ENCODE measurements at places on chromosomes 3 and 15. TPM values are rescaled to one million over a fixed set of nuclear protein-coding genes. Genes with fewer than 3 reads are reported as not detected.

The HIGD2B gene
- total RNA-seq: not detected

The XXYLT1 gene
- total RNA-seq: 13.1 TPM

The PAK6 gene
- total RNA-seq: not detected

The IGSF11 gene
- total RNA-seq: not detected

The TTC23 gene
- total RNA-seq: 29.8 TPM

The OIP5 gene
- total RNA-seq: 4.1 TPM

The NR1I2 gene
- total RNA-seq: not detected

The BCL2A1 gene
- total RNA-seq: 4.5 TPM

The ATP2C1 gene
- total RNA-seq: 41.4 TPM

GRCh38 chr15:90718232-90718631 is 1.1 kb downstream of the BLM start:
- no peak for DNase-seq

- no peak for DNase-seq
Observed at GRCh38 chr3:5258526-5258925, 71.0 kb downstream of the EDEM1 start.

DNA sequence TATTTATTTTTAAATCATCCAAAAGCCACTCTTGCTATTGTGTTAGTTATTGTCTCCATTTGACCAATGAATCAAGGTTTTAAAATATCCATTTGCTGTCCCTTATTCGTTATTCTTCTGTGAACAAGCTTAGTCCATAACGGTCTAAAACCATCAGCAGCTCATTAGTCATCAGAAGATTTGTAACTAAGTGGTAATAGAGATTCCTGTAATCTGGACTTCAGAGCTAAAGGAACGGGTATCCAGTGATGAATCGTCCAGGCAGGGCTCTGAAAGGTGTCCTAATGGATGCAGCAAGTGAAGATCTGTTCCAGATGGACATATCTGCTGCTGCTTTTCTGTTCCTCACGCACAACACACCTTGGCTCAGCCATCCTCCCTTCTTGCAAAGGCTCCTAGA is 362.7 kb upstream of the CFAP20DC start:
- peak; percentile 25 for DNase-seq

- no peak for DNase-seq
Observed at GRCh38 chr3:194494951-194495374, 8.2 kb upstream of the ATP13A3 start.

DNA sequence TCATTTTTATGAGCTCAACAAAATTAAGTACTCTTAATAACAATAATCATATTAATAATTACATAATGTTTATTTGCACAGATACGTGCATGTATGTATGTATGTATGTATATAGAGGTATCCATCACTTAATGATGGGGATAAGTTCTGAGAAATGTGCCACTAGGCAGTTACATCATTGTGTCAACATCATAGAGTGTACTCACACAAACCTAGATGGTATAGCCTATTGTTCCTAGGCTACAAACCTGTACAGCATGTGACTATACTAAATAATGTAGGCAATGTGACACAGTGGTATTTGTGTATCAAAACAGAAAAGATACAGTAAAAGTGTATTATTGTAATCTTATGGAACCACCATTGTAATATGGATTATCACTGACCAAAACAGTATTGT is 874.7 kb upstream of the GBE1 start:
- no peak for DNase-seq

GRCh38 chr15:78204351-78205309 is 29.7 kb downstream of the ACSBG1 start:
- no peak for DNase-seq

DNA sequence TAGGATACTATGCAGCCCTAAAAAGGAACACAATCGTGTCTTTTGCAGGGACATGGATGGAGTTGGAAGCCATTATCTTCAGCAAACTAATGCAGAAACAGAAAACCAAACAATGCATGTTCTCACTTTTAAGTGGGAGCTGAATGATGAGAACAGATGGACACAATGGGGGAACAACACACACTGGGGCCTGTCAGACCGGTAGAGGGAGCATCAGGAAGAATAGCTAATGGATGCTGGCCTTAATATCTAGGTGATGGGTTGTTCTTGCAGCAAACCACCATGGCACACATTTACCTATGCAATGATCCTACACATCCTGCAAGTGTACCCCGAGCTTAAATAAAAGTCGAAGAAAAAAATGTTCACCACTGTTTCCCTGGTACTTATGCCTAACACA is 17.5 kb downstream of the SENP7 start:
- no peak for DNase-seq

DNA sequence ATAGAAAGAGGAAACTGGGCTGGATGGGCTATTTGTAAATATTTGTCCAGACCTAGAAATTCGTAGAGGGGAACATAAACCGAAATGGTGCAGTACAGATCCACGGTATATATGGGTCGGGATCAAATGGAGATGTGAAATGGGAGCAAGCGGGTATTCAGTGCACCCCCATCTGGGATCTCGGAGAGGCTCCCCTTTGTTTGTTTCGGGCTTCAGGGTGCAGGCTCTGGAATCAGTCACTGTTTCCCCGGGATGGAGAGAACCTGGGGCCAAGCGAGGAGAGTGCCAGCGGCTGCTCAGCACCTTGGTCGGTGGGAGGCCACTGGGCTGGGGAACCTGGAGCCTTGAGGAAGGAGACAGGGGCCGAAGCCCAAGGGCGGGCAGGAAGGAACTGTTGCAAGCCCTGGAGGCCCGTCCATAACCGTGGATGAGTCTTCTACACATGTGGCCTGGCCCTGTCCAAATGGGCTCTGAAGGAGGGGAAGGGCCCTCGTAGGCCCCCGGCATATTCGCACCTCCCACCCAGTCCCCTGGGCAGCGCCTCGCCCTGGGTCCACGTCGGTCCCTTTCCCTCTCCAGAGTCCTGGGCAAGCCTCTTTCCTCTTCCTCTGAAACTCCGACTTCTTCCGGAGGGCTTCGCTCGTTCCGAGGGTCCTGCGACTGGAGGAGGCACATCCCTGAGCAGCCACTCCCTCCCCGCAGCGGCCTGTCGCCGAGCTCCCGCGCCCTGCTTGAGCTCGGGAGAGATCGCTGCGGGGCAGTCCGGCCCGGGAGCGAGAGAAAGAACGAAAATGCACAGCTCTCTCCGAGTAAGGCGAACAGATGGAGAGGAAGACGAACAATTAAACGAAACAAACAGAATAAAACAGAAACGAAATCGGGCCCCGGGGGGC is 3.0 kb downstream of the ISL2 start:
- DNase-seq: no peak

DNA sequence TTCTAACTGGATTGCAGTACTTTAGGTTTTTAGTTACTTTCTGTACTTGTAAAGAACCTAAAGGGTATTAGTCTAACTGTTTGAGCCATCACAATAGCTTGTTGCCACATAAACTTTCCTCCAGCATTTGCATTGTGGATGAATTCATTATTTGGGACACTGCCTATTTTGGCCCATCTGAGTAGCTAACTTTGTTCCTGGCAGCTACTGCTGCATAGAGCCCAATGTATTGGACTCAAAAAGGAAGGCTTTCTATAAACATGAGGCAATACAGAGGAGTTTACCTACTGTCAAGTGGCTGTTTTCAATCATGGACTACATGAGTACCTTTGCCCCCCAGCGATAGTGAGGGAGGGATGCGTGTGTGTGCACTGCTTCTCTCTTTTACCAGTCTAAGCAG is 1.9 kb downstream of the ROBO2 start:
- DNase-seq: no peak

- DNase-seq: no peak
Observed at GRCh38 chr3:175088766-175089380, 229.7 kb downstream of the NAALADL2 start.

DNA sequence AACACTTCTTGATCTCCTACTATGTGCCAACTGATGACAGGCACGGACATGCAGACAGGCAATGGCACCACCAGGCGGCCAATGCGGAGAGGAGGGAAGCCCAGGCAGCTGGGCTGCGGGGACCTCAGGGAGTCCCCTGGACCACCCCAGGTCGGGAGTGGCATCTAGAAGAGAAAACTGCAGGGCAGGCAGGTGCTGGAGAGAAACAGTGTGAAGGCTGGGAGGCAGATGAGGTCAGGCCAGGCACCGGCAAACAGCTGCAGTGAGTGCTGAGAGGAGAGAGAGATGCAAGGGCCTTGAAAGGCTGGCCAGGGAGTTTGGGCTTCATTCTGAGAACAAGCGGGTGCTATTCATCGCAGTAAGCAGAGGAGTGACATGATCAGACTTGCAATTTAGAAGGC is 29.1 kb downstream of the SLC6A1 start:
- no peak for DNase-seq

GRCh38 chr15:78570710-78571109 is 5.4 kb downstream of the CHRNA5 start:
- no peak for DNase-seq

DNA sequence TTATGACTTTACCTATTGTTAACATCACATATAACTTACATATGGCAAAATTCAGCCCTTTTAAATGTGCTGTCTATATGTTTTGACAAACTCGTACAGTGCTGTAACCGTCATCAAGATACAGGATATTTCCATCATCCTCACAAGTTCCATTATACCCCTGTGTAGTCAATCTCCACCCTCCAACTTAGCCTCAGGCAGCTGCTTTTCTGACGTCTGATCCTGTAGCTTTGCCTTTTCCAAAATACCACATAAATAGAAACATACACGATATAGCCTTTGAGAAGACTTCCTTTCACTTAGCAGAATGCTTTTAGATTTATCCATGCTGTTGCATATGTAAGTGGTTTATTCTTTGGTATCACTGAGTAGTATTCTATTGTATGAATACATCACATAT is 47.1 kb downstream of the SLC12A1 start:
- no peak for DNase-seq

- no peak for DNase-seq
Observed at GRCh38 chr3:52532838-52533622, 627 bp downstream of the NT5DC2 start.

DNA sequence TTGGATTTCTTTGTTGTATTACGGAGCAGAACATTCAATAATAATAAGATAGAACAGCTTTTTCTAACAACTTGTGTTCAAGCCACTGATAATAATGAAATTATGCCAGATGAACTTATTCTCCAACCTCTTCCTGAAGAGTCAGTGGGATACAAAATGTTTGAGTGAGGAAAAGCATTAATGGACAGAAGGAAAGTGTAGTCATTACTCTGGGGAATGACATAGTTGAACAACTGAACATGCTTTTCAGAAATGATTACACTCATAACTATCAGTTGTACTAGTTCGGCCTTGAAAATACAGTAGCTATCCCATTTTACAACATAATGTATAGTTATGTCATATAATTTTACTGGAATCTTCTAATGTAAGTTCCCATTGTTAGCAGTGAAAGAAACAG is 55.9 kb downstream of the ALCAM start:
- no peak for DNase-seq

- DNase-seq: no peak
Observed at GRCh38 chr3:120646771-120647432, 35.1 kb downstream of the HGD start.

- no peak for DNase-seq
Observed at GRCh38 chr15:40911141-40911540, 16.9 kb downstream of the VPS18 start.

DNA sequence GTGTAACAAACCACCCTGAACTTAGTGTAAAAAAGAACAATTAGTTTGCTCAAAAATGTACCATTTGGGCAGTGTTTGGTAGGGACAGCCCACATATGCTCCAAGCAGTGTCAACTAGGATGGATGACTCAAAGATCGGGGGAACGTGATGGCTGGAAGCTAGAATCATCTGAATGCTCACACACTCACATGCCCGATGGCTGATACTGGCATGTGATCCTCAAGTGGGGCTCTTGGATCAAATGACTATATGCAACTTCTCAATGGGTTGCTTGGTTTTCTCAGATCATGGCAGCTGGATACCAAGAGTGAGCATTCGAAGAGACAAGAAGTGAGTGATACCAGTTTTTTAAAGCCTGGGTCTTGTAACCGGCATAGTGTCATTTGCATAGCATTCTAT is 335.9 kb upstream of the KCNMB2 start:
- no peak for DNase-seq

GRCh38 chr3:93924491-93924890 is 49.2 kb downstream of the PROS1 start:
- no peak for DNase-seq

GRCh38 chr3:59831394-59831793 is 781.6 kb upstream of the CFAP20DC start:
- DNase-seq: no peak

GRCh38 chr15:29208352-29208751 is 61.3 kb downstream of the NSMCE3 start:
- no peak for DNase-seq

All from IMR-90 (cell line).